ENCODE measurements at places on chromosomes 1 and 21.

DNA sequence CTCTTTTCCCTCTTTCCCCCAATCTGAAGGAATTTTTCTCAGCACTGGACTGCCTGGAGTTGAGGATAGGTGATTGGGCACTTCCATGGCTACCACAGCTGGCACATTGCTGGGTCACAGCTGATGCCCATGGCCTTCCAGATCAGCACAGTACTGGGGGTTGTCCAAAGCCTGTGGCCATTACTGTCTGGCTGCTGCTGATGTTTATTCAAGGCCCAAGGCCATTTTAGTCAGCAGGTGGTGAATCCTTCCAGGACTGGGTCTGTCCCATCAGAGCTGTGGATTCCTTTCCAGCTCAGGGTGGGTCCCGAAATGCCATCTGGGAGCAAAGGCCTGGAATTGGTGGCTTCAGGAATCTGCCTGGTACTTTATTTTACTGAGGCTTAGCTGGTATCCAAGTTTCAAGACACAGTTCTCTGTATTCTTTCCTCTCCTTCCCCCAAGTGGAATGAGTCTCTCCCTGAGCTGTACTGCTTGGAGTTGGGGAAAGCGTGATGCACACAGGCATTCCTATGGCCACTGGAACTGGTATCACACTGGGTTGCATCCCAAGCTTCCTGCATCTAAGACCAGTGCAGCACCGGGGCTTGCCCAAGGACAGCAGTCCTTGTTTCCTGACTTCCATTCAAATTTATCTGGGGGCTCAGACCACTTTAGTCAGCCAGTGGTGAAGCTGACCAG lies 19.1 kb downstream of the GPR88 start:
- DNase-seq, result no peak

GRCh38 chr1:19476450-19477190 lies 8.7 kb downstream of the CAPZB start:
- no peak for DNase-seq

DNA sequence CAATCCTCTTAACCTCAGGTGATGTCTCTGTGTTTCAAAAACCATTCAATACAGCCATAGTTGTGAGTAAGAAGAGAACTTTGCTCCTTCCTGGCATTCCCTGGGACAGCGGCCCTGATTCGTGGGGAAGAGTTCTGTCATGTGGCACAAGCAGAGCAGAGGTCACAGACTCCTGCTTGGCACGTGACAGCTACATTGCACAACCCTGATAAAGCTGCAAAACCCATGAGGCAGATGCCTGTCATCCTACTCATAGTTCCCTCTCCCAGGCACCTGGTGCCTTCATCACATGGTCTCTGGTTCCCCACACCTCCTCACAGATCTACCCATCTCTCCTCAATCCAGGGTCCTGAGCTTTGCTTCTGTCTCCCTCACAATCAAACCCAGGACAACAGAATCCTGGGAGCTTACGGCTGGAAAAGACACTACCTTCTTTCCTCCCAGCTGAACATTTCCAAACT lies 70.8 kb downstream of the PLPP3 start:
- DNase-seq, result no peak

- DNase-seq, result no peak
Observed at GRCh38 chr1:224594360-224594759, 21.8 kb upstream of the CNIH3 start.

DNA sequence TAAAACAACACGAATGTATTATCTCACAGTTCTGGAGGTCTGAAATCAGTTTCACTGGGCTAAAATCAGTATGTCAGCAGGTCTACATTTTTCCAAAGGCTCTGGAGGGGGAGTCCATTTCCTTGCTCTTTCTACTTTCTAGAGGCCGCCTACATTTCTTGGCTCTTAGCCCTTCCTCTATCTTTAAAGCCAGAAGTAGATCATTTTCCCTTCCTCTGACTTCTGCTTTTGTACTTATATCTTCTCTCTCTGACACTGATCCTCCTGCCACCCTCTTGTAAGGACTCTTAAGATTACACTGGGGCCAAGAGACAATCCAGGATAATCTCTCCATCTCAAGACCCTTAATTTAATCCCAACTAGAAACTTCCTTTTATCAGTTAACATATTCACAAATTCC lies 41.4 kb downstream of the MSH4 start:
- no peak for DNase-seq

DNA sequence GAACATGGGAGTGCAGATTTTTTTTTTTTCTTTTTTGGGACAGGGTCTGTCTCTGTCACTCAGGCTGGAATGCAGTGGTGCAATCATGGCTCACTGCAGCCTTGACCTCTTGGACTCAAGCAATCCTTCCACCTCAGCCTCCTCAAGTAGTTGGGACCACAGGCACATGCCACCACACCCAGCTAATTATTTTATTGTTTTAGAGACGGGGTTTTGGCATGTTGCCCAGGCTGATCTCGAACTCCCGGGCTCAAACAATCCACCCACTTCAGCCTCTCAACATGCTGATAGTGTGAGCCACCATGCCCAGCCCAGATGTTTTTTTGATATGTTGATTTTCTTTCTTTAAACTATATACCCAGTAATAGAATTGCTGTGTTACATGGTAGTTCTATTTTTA lies 57.7 kb downstream of the RGSL1 start:
- DNase-seq, result no peak

- no peak for DNase-seq
Observed at GRCh38 chr1:173097001-173097400, 46.3 kb upstream of the TNFSF18 start.

DNA sequence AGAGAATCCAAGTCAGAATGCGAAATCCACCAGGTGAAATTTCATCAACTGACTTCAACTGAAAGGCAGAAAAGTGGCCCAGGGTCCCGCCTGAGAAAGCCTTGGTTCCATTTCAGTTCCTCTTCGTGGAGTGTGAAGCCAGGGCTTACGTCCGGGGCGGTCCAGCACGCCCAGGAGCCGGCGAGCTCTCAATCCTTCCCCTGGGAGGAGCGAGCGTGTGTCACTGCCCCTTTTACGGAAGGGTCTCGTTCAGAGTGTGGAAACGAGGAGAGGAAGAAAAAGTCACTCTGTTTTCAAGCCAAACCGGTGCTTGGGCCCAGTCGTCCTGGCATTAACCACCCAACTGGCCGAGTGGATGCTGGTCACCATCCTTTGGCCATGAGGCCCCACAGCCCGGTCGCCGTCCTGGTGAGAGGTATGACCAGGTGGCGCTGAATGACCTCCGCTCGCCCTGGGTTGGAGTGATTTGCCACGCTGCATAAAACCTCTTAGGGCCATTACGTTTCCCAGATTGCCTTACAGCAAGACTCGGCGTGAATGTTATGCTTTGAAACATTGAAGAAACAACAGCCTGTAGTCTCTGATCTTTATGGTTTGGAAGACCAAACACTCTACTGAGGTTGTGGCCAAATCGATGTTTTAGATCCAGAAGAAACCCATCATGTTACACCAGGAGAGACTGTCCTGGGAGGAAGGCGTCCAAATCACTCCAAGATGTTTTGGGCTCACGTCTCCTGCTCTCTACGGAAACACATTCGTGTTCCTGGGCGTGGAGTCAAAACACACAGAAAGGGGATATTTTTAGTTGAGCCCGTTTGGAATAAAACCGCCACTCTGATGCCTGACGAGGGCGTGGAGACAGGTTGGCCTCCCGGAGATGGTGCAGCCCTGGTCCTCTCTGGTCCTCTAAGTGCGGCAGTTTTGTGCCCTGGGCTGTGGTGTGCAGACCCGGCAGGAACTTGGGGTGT lies 93.6 kb upstream of the ACTRT2 start:
- no peak for DNase-seq

GRCh38 chr1:237181743-237182317 lies 139.8 kb downstream of the RYR2 start:
- DNase-seq, result no peak

DNA sequence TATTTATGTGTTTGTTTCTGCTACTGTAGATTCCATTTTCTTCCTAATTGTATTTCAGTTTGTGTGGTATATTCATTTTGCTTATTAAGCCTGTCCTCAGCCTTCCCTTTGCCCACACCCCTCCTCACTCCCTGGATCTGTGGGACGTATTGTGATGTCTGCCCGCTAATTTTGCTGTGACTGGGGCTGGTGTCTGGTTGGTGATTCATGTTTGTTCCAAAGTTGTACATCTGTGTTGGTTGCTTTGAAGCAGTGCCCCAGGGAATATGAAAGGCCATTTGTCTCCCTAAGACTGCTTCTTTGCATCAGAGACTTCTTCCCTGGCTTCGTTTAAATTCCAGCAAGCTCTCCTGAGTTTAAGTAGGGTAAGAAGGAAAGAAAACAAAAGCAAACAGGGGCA lies 289.5 kb upstream of the SGIP1 start:
- DNase-seq, result no peak

DNA sequence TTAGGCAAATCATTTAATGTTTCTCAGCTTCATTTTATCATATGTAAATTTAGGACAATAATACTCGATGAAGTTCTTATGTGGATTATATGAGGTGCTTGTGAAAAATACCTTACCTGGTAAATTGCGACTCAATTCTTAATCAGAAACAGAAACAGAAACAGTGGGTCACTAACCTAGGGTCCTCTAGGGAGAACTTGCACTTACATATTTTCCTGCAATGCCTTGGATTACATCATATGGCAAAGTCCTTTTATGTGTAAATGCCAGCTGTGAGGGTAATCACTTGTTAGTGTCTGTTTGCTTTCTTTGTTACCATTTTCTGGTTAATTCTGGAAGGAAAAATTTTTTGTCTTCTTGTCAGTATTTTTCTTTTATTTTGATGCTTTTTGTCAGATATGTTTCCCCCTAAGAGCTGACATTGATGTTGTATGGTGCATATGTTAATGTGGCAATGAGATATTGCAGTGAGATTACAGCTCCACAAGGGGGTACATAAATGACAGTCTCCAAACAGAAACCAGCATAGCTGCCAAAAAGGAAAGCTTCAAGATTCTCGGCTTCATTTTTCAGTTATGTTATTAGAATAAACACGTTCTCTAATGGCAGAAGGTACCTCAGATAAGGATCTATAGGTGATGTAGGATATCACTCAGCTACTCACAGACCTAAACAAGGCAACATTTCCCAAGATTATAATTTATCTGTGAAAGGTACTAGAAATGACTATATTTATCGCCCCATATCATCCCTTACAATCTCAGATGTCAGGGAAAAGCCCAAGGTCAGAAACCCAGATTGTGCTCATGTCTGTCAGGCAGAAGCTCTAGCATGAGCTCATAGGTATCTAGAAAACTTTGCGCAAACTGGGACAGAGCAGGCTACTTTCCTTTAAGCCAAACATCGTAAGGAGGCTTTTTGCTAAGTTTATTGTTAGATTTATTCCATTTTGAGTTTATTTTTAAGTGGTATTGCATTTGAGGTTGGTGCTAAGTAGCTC lies 119.9 kb downstream of the FASLG start:
- no peak for DNase-seq

DNA sequence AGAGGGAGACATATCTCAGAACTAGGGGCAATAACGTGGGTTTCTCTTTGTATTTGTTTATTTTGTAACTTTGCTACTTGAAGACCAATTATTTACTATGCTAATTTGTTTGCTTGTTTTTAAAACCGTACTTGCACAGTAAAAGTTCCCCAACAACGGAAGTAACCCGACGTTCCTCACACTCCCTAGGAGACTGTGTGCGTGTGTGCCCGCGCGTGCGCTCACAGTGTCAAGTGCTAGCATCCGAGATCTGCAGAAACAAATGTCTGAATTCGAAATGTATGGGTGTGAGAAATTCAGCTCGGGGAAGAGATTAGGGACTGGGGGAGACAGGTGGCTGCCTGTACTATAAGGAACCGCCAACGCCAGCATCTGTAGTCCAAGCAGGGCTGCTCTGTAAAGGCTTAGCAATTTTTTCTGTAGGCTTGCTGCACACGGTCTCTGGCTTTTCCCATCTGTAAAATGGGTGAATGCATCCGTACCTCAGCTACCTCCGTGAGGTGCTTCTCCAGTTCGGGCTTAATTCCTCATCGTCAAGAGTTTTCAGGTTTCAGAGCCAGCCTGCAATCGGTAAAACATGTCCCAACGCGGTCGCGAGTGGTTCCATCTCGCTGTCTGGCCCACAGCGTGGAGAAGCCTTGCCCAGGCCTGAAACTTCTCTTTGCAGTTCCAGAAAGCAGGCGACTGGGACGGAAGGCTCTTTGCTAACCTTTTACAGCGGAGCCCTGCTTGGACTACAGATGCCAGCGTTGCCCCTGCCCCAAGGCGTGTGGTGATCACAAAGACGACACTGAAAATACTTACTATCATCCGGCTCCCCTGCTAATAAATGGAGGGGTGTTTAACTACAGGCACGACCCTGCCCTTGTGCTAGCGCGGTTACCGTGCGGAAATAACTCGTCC lies 1.3 kb upstream of the OLIG2 start:
- no peak for DNase-seq

- DNase-seq, result no peak
Observed at GRCh38 chr1:210915890-210916507, 217.9 kb downstream of the KCNH1 start.

DNA sequence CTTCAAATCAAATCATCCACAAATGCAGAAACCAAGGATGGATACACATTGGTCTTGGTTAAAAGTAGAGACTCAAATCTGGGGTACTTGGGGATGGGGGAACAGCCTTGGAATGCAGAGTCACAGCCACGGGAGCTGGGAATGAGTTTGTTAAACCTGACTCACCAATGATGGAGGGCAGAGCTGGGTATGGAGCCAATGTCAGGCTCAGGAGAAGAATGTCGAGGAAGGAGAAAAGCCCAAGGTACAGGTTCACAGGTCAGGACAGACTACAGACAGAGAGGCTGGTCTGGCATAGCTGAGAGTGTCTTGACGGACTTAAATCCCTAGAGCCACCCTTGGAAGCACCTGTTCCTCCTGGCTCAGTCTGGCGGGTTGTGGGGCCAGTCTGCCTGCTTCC lies 237.6 kb downstream of the NTNG1 start:
- no peak for DNase-seq

- DNase-seq, result peak; percentile 41
Observed at GRCh38 chr1:87203904-87204303, 124.8 kb upstream of the LMO4 start.

DNA sequence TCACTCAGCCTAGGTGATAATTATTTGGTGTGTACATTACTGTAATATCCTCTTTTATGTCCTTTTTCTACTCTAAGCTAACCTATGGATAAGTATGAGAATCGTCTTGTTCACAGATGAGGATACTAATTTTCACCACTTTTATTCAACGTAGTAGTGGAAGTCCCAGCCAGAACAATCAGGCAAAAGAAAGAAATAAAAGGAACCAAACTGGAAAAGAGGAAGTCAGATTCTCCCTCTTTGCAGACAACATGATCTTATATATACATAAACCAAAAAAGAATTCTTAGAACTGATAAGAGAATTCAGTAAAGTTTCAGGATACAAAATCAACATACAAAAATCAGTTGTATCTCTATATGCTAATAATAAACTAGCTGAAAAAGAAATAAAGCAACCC lies 12.6 kb upstream of the RGL1 start:
- no peak for DNase-seq

Measured in DMS79 treated with DMSO at 0.1 percent for 48 hours (cell line).